C1 segment of cervical spinal cord (tissue), 14 donors: ENCODE measurements at places on chromosomes 3 and 15.

- no peak for DNase-seq
Measured at GRCh38 chr3:20352546-20353179, 166.7 kb upstream of the SGO1 start.

- DNase-seq: no peak
Measured at GRCh38 chr3:134255404-134255803, 4.7 kb upstream of the RYK start.

DNA sequence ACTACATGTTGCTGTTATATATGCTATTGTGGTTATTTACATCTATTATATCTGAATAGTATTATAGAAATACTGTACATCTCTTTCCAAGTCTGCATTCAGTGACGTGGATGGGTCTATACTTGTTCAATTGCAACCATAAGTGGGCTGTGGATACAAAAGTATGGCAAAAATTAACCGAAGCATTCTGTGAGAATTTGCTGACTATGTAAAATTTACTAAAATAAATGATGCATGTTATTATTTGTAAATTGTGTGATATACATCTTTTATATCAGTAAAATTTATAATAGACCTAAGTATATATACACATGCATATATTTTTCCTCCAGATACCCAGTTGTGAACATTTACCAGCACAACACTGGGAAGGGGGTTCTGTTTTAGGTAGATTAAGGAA is 215.1 kb downstream of the NECTIN3 start:
- DNase-seq: no peak

DNA sequence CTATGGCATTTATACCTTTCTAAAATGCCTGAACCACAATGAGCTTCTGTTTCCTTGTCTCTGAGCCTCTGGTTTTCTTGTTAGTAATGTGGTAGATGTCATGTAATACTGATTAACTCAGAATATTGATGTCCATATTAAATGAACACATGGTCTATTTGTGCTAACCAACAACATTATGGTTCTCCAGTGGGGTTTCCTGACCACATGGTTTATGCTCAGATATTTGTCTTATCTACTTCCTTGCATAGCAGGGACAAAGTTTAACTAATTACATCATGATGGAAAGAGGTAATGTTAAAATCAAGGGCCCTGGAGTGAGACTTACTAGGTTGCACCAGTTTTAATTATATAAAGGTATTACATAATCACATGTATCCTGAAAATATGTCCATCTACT is 62.6 kb upstream of the SCN10A start:
- DNase-seq: no peak

DNA sequence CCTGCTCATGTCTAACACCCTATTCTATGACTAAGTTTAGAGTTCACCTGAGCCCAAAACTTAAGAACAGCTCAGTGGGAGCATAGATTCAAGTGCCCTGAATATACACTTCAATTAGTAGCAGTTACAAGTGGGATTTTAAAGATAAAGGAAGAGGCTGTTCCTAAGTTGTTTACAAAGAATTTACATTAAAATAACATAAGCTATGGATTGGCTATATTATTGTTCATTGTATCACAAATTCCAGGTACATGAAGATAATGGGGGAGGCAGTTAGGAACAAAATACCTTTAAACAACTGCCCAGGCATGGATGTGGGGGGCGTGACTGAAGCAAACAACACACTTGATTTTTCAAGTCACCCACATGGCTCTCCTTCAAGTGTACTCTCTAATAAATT is 52.7 kb downstream of the ROPN1B start:
- no peak for DNase-seq

DNA sequence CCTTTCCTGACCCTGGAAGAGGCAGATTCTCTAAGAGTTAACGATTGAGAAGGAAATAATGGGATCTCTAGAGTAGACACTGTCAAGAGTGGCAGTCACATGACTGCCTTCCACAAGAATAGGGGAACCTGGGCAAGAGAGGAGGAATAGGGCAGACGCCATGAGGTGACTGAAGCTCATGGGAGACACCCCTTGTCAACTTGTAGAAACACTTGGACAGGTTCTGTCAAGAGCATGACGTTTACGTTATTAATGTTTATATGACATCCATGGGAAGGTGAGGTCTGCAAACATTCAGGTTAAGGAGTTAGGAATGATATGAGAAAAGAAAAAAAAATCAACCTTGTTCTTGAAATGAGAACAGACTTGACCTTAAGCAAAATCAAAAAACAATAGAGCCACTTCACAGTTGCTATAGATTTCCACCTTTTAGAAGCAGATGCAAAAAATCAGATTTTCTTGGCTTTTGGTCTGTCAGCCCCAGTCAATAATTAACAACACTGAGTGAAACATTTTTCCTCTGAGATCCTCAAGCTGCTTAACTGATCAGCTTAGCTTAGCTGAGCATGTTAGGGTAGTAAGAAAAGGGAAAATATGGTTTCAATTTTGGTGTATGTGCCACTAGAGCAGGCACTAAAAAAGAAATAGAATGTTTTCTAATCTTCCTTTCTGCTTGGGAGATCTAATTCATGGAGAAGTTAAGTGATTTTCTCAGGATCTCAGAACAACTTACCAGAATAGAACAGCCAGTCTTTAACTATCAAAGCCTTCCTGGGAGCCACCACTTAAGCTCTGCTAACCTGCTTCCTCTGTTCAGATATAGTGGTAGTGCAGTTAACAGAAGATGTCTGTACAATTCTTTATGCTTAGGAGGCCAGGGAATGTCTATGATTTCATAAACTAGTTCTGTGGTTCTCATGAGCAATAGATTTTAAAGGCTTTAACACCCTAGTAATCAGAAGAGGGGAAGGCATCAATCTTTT is 116.9 kb downstream of the B3GALNT1 start:
- no peak for DNase-seq
